ENCODE measurements at places on chromosomes 7 and 10.

GRCh38 chr7:141161550-141162535, 88.0 kb downstream of the TMEM178B start:
- no peak for DNase-seq

DNA sequence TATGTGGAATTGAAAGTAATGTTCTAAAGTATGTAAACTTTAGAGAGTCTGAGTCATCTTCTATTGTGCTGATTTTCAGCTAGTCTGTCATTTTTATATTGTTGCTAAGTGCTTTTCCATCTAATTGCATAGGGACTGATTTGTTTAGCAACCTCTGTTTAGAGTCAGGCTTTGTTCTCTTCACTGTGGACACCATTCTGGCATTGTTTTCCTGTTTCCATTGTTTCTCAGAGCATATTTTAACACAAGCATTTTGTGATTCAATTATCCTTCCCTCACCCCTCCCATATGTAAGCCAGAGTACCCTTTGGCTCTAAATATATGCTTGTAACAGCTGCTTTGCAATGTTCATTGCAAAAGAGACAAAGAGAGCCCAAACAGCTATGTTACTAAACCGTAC, 748.4 kb upstream of the PHF14 start:
- DNase-seq: peak; percentile 40

- no peak for DNase-seq
These were observed 5.3 kb downstream of the MEOX2 start for GRCh38 chr7:15681186-15681585.

GRCh38 chr10:31549896-31550295, 230.9 kb downstream of the ZEB1 start:
- DNase-seq: no peak

DNA sequence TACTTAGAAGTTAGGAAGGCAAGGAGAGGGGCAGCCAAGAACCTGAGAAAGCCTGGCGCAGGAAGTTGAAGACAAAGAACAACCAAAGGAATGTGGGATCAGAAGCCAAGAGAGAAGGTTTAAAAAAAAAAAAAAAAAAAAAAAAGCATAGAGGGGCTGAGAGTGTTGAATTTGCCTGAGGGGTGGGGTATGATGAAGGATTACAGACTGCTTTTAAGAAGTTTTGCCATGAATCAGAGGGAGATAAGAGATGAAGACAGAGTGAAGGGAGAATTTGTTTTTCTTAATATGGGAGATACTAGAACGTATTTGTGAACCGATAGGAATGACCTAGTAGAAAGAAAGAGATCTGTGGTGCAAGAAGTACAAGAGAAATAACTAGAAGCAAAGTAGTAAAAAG, 6.7 kb downstream of the SLC26A4 start:
- no peak for DNase-seq

- no peak for DNase-seq
These were observed 23.3 kb downstream of the ADAP1 start for GRCh38 chr7:930975-931758.

- DNase-seq: no peak
These were observed 336.9 kb upstream of the C7orf33 start for GRCh38 chr7:148253629-148254028.

DNA sequence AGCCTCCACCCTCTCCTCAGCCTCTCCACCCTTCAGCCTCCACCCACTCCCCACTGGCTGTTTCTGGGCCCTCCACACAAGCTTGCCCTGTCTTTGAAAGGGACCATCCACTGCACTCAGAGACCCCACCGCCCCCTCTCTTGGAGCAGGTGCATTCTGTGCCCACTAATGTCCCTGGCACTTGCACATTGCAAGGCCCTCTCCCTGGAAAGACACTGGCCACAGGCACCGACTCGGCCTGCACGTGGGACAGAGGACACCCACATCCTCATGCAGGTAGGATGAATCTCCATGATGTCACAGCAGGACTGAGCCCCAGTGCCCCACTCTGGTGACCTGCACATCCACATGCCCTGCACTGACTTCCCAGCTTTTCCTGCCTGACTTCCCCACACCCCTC, 36.8 kb upstream of the EBF3 start:
- no peak for DNase-seq

DNA sequence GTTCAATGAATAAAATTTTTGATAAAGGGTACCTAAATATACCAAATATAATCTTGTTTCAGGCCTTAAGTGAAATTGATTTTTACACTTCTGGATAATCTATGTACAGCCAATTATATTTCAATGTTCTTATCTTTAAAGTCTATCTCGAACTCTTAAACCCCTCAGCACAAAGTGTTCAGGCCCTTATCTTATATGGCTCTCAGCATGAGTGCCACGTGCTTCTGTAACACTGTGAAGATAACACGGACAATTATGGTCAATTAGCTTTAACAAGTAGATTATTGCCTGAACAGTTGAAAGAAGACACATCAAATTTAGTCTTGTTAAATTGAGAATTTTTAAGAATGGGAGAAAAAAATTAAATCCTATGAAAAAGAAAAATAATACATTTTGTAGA, 40.4 kb upstream of the DMTF1 start:
- DNase-seq: no peak

DNA sequence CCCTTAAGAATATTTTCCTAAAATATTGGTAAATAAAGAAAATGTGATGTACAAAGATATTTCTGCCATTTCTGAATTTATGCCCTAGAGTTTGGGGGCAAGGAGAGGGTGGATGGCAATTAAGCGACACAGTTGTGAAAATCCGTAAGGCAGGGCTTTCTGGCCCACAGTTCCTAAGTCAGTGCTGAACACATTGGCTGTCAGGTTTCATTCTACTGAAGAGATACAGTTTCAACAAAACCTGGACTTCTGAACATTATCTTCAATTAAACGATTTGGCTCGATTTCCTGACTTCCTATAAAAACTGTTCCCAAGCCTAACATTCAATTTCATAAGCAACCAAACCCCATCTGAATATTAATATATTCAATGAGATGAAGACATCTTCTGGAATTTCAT, 61.1 kb upstream of the NEBL start:
- DNase-seq: no peak

- no peak for DNase-seq
These were observed 44.8 kb downstream of the HDAC9 start for GRCh38 chr7:18540396-18540795.

DNA sequence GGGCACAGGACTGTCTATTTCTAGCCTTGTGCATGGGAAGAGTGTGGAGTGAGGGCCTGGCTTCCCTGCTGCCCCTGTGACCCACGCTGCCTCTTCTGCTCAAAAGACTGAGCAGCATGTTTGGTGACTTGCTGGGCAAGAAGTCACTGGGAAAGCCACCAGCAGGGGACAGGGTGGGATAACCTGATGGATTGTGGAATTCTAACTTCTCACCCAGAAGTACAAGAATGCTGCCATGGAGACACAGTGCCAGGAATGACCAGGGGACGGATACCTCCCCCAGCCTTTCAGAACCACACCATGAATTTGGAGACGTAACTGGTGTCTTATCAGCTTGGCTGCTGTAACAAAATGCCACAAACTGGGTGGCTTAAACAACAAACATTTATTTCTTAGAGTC, 28.4 kb downstream of the GALNTL5 start:
- no peak for DNase-seq

GRCh38 chr7:23109470-23109869, 3.9 kb downstream of the KLHL7 start:
- no peak for DNase-seq

DNA sequence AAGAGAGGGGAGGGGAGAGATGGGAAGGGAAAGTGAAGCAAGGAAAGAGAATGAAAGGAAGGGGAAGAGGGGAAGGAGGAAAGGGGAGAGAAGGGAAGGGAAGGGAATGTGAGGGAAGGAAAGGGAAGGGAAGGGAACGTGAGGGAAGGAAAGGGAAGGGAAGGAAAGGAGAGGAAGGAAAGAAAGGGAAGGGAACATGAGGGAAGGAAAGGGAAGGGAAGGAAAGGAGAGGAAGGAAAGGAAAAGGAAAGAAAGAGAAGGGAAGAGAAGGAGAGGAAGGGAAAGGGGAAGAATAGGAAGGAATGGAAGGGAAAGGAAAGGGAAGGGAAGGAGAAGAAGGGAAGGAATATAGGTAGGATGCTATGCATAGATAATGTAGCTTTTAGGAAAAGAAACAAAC, 139.7 kb upstream of the PTER start:
- no peak for DNase-seq

GRCh38 chr10:93181271-93182048, 107.8 kb downstream of the CYP26A1 start:
- no peak for DNase-seq

- no peak for DNase-seq
These were observed 6.2 kb downstream of the ZNF775 start for GRCh38 chr7:150385302-150385723.

DNA sequence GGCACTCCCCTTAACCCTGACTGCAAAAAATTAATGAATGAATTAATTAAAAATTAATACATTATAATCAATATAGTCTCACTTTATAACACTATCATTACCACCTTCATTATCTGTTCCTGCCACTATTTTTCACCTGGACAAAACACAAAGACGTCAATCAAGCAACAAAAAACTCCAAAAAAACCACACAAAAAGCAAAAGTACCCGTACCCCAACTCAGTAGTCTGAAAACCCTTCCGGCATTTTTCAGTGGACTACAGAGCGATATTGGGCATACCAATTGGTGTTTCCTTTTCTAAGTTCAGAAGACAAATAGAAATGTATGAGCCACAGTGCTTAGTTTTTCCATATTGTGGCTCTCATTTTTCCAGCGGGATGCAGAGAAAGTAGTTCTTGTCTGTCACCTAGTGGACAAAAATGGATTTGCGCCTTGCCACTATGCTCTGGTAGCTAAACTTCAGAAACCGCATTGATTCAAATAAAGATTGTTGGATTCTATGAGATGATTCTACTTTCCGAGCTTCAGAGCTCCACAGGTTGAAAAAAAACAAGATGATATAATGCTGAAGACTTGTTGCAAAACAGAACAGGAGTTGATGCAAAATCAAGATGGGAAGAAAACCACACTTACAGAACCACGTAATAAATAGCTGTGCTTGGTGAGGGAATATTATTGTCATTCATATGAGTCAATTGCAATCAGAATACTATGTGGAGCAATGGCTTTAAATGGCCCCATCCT, 50.6 kb upstream of the ITGB1 start:
- DNase-seq: peak; percentile 87

GRCh38 chr7:20395104-20395503, 64.4 kb downstream of the ITGB8 start:
- no peak for DNase-seq

- DNase-seq: no peak
These were observed 396.8 kb upstream of the LRGUK start for GRCh38 chr7:133730360-133730759.

GRCh38 chr10:8454357-8454756, 399.9 kb downstream of the GATA3 start:
- no peak for DNase-seq

GRCh38 chr7:145902123-145902522, 214.5 kb upstream of the CNTNAP2 start:
- DNase-seq: peak; percentile 50

DNA sequence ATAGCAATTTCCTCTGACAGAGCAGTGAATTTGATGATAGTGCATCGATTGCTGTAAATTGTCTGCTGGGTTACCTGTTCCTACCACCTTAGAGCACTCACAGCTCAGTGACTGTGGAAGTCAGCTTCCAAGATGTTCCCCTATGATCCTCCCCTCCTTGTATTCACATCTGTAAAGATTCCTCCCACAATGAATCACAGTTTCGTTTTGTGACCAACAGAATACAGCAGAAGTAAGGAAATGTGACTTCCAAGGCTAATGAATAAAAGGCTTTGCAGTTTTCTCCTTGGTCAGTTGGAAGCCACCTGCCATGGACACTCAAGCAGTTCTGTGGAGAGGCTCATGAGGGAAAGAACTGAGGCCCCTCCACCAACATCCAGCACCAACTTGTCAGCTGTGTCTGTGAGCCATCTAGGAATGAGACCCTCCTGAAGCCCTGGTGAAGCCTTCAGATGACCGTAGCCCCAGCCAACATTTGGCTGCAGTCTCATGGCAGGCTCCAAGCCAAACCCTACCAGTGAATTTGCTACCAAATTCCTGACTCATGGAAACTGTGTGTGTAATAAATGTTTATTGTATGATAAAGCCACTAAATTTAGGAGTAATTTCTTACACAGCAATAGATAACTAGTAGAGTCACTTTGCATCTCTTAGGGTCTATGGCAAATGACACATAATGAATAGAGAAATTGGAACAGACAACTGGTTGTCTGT, 309.5 kb upstream of the NPVF start:
- no peak for DNase-seq

- DNase-seq: peak; percentile 22
These were observed 6.9 kb downstream of the MYOF start for GRCh38 chr10:93475227-93475626.

DNA sequence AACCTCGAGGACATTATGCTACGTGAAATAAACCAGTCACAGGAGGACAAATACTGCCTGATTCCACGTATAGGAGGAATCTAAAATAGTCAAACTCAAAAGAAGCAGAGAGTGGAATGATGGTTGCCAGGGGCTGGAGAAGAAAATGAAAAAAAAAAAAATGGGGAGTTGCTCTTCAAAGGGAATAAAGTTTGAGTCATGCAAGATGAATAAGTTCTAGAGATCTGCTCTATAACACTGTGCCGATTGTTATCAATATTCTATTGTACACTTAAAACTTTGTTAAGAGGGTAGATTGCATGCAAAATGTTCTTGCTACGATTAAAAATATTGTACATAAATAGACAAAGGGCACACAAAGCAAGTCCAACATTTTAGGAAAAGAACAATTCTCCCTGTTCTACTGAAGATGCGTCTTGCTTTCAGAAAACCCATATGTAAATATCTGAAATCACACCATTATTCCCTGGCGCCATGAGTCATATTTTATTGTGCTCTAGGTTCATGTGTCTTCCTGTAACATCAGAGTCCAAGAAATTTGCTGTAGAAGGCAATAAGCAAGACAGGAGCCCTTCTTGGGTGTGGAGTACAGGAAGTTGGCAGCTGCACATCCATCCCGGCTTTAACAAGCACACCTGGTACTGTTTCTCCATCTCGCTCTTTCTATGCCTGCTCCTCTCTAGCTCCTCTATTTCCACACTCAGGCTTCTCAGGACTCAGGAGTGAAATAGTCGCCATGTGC, 145.9 kb downstream of the GFRA1 start:
- DNase-seq: no peak

GRCh38 chr7:136914016-136914415, 45.6 kb downstream of the CHRM2 start:
- no peak for DNase-seq

DNA sequence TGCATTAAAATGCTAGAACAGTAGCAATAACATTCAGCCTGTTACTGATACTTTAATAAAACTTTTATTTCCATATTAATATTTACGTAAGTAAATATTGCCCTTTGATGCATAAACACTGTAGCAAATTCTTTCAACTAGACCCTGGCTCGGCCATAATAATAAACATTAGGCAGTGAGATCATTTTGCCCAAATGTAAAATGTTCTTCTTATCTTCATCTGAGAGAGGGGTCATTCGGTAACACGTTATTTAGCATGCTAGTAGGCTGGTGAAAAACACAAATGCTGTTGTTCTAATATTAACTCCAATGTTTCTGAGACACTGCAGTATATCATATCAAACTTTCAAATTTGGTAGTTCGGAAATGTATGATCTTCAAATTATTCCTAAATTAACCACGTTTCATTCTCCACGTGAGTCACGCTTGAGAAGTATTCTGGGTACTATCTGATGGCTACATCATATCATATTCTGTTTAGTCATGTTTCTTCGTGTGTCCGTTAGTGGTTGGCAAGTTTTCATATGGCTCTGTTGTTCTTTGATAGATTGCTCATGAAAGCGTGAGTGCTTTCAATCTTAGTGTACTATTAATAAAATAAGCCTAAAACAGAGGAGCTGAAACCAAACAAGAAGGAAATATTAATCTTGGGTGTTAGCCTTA, 145.8 kb downstream of the NSUN6 start:
- no peak for DNase-seq

- no peak for DNase-seq
These were observed 29.9 kb downstream of the HEPACAM2 start for GRCh38 chr7:93196336-93196735.

Measured in DMS53 (cell line).